ENCODE measurements at places on chromosomes 1 and 21.

- no peak for DNase-seq
These were observed 13.1 kb downstream of the SLC5A9 start for GRCh38 chr1:48235652-48236051.

GRCh38 chr21:42508371-42508770 is 5.3 kb upstream of the SLC37A1 start:
- DNase-seq = no peak

DNA sequence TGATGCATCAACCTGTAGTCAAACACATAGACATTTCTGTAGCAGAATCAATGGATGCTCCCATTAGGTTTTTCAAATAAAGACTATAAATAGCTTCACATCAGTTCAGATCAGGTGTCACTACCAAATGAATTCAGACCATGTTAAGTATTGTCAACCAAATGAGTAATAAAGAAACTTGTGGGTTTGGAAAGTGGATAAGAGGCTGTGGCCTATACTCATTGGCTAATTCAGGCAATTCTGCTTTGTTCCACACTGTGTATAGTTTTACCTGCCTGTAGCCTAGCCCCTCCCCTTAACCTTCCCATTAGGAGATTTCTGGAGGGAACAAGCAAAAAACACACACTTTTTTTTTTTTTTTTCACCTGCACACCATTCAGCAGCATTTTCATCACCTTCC is 321.2 kb downstream of the HLX start:
- DNase-seq = no peak

DNA sequence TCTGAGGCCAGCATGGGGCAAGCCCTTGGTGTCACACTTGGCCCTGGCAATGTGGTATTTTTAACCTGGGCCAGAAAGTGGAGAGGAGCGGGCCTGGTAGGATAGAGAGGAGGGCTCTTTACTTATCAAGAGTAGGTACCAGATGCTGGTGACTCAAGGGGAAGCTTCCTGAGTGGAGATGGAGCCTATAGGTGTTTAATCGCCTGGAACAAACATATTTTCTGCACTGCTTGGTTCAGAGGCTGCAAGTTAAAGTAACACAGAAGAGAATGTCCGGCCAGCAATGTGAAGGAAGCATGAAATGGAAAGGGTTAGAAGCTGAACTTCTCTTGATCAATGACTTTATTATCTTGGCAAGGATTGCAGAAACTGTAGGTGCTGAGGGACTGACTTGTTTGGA is 74.3 kb downstream of the DDR2 start:
- DNase-seq = no peak

DNA sequence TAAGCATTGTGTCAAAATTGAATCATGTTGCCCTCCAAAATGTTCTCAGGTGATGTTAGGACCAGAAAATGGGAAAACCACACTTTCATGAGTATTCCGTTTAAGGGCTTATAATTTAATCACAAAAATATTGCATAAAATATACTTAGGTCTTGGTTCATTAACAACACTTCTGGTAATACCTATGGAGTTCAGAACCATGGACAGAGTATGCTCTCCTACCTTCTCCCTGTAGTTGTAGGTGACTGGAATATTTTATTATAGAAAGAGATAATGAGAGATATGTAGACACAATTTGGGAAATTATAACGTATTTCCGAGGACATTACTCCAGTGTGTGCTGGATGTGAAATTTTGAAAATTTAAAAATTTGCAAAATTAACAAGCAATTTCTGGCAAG is 232.5 kb downstream of the NCAM2 start:
- DNase-seq = no peak

DNA sequence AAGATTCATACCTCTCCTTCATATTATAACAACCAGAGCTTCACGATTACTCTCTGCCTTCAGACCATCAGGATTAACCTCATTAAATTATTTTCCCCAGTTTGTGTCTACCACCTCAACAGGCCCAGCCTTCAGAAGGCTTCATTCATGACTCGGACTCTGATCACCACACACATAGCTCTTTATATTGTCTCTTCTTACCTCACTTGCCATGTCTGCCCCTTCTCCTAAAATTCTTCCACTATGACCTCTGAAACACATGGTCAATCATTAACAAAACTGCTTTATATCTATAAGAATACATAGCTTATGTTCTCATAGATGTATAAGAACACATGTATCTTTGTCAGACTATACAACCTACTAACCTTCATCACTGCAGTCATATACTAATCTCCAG is 79.8 kb downstream of the USP1 start:
- no peak for DNase-seq

GRCh38 chr1:67496329-67496728 is 66.1 kb upstream of the SERBP1 start:
- DNase-seq = no peak

DNA sequence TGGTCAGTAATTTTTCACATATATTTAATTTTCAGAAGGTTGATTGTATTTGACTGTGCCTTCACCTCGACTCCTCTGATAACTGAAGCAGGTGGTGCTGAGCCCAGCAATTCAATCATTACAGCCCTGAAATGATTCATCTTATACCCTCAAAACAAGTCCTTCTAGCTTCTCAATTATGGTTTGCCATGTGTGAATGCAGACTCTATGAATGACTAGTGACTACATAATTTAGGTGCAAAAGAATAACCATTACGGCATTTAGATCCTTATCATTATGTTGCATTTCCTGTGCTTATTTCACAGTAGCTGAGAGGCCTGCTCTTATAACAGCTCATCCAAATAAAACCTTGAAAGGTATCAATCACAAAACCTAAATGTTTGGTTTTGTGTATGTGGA is 54.0 kb upstream of the COL11A1 start:
- no peak for DNase-seq

DNA sequence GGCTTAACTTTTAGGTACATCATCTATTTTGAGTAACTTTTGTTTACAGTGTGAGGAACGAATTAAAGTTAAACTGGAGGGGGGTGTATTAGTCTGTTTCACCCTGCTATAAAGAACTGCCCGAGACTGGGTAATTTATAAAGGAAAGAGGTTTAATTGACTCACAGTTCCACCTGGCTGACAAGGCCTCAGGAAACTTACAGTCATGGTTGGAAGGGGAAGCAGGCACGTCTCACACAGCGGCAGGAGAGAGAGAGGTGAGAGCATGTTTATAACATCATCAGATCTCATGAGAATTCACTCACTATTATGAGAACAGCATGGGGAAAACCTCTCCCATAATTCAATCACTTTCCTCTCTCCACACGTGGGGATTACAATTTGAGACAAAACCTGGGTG is 31.9 kb upstream of the TMEM52 start:
- DNase-seq = no peak
